ENCODE measurements at places on chromosomes 12 and 14.

- no peak for DNase-seq
Observed at GRCh38 chr12:124518051-124518932, 49.1 kb downstream of the NCOR2 start.

DNA sequence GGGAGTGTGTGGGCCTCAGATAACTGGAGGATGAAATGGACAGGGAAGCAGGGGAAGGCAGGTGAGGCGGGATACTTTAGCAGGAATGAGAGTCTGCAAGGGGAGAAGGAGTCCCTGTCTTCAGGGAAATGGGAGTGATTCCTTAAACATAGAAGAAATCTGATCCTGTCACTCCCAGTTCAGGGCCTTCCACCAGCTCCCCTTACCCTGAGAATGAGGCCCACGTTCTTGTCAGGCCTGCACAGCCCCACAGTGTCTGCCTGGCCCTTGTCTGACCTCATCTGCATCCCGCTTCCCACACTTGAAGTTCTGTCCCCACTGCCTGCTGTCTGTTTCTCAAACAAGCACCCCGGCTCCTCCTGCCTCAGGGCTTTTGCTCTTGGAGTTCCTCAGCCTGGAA is 12.6 kb upstream of the LRP1-AS start:
- DNase-seq: no peak

DNA sequence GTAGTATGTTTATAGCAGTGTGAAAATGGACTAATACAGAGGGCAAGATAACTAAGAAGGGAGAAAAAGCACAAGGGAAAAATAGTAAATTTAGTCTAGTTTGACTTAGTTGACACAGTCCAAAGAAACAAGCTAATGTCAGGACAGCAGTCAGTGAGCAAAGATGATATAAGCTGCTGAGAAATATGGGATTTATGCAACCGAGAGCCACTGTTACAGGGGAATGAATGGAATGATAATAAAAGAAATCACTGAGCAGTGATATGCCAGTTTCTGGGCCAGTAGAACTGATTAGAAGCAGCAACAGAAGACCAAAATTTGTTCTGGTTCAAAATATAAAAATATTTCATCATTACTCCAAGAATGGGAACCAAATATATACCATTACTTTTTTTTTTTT is 60.1 kb downstream of the R3HDM2 start:
- no peak for DNase-seq

DNA sequence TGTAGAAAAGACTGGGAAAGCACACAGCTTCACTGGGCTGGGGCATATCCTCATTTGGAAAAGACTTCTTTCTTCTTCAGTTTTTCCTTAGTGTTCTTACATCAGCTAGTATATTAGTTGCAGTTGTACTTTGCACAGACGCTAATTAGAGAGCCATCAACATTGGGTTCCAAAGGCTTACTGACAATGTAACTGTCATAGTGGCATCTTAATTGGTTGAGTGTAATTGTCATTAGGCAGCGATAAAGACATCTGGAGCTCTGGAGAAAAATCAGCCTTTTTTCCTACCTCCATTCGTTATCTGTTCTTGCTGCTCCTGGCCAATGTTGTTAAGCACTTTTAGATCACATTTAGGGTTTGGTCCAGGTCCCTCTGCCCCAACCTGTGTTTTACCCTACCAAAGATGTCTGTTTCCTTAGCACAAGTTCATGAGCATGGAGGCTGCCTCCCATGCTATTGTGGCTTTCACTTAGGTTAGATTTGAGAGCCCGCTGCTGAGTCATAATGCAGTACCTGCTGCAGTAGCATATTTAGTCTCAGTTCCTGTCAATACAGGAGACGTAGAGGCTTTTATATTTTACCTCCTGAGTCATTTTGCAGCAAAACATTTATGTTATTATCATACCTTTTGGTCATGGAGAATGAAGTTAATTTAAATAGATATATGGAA is 49.2 kb downstream of the FBXW8 start:
- DNase-seq: no peak

GRCh38 chr12:107411792-107412535 is 273.6 kb upstream of the PWP1 start:
- no peak for DNase-seq

DNA sequence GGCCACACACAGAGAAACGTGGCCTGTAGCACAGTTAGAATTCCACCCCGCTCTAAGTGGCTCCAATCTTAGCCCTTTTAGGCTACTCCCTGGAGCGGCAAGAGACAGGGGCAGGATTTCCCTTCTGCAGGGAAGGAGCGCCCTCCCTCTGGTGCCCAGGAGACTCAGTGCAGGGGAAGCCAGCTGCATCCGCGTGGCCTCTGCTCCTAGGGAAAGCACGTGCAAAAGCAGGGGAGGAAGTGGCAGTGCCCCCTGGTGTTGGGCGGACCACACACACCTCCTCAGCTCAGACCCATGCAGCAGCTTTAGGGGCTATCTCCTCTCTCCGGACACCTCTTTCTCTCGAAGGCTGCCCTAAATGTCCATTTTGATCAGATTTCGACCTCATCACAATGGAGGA is 50.0 kb downstream of the SPRING1 start:
- DNase-seq: peak; percentile 13

DNA sequence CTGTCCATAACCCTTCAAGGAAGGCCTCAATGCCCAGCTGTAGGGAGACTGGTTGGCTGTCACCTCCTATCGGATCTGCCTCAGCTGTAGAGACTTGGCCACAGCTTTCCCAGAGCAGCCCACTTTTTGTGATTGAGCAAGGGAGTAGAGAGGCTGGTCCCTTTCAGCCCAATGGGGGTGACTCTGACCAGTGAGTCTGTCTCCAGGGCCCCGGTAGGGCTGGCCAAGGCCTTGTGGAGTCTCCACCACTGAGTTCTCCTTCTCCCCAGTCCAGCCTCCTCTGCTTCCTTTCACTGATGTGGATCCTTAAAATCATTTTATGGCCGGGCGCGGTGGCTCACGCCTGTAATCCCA is 14.5 kb upstream of the HPD start:
- no peak for DNase-seq

DNA sequence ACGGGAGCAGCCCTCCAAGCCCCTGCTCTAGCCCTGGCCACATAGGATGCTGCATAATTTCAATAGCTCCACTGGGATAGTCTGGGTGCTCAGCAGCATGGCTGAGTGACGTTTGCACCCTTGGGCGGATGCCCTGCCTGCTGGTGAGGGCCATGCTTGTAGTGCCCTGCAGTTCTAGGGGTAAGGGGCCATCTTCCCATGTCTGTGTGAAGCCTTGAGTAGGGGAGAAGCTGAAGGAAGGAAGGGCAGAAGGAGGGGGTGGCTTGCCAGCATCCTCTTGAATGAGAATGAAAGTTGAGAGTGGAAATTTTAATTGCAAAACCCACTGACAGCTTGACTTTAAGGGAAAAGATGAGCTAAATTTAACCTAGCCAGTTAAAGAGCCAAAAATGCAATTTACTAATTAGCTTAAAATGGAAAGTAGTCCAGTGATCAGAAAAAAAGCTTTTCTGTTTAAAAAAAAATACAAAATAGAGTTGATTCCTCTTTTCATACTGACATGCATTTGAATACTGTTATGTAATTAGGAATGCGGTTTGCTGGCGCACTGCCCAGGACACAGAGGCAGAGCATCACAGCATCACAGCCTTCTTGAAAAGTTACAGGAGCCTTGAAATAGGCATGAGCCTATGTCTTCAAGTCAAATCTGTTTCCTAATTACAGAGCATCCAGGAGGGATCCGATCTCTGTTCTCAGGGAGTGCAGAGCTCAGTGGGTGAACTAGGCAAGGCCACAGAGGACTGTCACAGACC is 18.5 kb upstream of the EML1 start:
- no peak for DNase-seq

DNA sequence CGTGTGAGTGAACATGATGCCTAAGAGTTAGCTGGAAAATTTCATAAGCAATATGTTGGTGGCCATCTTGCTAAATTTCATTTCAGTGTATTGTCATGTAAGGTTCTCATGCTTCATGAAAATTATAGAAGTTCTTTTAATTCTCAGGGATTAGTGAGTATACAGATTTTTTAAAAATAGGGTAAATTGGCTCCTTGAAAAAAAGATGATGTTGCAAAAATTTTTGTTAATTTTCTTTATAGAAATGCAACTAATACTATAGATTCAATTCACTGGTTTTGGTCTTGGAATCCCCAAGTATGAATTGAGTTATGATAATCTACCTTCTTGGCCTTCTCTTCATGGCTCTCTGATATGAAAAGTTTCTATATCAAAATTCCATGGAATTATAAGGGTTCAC is 75.4 kb downstream of the NTN4 start:
- DNase-seq: no peak

Data from CD4-positive, alpha-beta T cell (primary cell).